ENCODE measurements at places on chromosomes 16 and 17.
A peak's percentile ranks its signal among the peaks of the same experiment; 100 is the strongest.

GRCh38 chr17:68963958-68964357 lies 8.8 kb upstream of the ABCA8 start:
- no peaks in the 10 kb centered on the region for H3K4me1 ChIP-seq
- no peaks in the 10 kb centered on the region for H3K36me3 ChIP-seq
- H3K27me3 ChIP-seq, result no peaks in the 10 kb centered on the region
- H3K4me3 ChIP-seq, result no peak overlapping the region

GRCh38 chr17:57459286-57459915 lies 203.1 kb downstream of the MSI2 start:
- peaks cover 5% of the 10 kb centered on the region for H3K36me3 ChIP-seq
- H3K27ac ChIP-seq, result no peak overlapping the region
- DNase-seq, result no peak

DNA sequence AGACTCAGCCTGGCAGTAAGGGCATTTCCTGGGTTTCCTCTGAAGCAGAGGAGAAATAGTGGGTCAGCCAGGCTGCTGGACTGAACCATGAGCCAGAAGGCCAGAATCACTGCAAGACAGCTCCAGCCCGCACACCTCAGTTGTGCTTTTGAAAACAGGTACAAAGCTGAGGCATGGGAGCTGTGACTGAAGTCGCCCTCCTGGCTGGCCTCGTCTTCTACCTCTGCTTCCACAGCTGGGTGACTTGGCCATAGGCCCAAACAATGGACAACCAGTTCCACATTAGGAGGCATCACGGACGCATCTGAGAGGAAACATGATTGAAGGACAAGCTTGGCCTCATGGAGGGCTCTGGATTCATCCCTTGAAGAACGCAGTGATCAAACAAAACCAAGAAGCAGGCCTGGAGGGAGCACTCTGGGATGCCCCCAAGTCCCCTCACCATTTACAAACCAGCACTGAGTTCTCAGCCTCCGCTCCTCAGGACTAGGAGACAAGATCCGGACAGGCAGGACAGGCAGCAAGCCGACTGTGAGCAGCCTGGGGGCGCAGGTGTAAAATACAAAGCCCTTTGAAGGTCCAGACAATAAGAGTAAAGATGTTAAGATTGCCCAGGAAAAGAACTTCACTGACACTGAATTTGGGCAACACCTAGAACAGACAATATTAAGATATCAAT lies 68.7 kb downstream of the N4BP1 start:
- H3K4me1 ChIP-seq, result peaks cover 3% of the 10 kb centered on the region
- no peaks in the 10 kb centered on the region for H3K27me3 ChIP-seq

- H3K27me3 ChIP-seq, result no peaks in the 10 kb centered on the region
- peaks cover 79% of the 10 kb centered on the region for H3K4me1 ChIP-seq
- peak overlapping the region; percentile 84 for H3K27ac ChIP-seq
- H3K4me3 ChIP-seq, result no peak overlapping the region
Measured at GRCh38 chr17:40101367-40102210, 1.2 kb upstream of the NR1D1 start.

- DNase-seq, result no peak
- no peaks in the 10 kb centered on the region for H3K27me3 ChIP-seq
- no peaks in the 10 kb centered on the region for H3K36me3 ChIP-seq
Measured at GRCh38 chr16:73231379-73231778, 183.5 kb upstream of the ZFHX3 start.

DNA sequence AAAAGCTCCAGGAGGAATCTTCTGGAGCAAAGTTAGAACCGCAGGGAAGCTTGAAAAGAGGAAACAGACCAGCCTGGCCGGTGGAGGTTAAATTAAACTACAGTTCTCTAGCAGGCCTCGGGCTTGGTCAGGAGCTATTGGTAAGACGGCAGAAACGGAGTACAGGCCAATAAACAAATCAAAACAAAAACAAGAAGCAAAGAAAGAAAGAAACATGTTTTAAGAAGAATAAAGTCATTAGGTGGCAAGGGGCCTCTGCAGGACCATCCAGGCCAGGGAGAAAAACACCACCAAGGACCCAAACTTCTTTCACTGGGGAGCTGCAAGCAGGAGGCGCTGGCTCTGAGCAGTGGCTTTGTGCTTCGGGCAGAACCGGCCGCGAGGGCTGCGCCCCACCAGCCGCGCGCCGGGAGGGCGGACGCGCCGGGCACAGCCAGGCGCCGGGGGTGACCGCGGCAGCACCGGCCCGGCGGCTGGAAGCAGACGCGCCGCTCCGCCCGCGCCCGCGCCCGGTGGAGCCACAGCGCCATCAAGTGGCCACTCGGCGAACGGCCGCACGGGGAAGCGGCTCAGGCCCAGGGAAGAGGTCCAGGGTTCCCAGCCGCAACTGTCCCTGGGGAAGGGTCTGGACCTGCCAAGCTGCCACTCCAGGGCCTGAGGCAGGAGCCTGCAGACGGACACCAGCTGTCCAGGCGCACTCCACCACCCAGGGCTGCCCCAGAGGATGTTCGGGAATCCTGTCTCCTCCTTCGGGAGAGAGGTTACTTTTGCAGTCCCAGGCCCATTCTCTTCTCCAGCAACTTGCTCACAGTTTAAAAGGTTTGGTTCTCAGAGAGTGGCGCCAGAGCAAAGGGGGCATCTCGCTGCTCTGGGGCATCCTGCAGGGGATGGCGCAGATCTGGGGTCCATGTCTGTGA lies 419.4 kb downstream of the SOX9 start:
- no peak overlapping the region for H3K27ac ChIP-seq
- DNase-seq, result peak; percentile 33
- peaks cover 22% of the 10 kb centered on the region for H3K27me3 ChIP-seq
- H3K4me3 ChIP-seq, result no peak overlapping the region

Data from thymus (tissue), 14 donors.